ENCODE measurements at places on chromosomes 16 and 17.
A peak's percentile ranks its signal among the peaks of the same experiment; 100 is the strongest.

- peak; percentile 80 for DNase-seq
Observed at GRCh38 chr17:17391668-17392370, 85.0 kb upstream of the MED9 start.

GRCh38 chr17:27920569-27920968 is 27.4 kb upstream of the LYRM9 start:
- no peak for DNase-seq

- DNase-seq: peak; percentile 84
Observed at GRCh38 chr17:48678141-48678971, 44.0 kb downstream of the PRAC1 start.

GRCh38 chr16:73010150-73010676 is 37.7 kb downstream of the ZFHX3 start:
- DNase-seq: no peak

GRCh38 chr16:62059527-62059926 is 23.3 kb upstream of the CDH8 start:
- DNase-seq: no peak

DNA sequence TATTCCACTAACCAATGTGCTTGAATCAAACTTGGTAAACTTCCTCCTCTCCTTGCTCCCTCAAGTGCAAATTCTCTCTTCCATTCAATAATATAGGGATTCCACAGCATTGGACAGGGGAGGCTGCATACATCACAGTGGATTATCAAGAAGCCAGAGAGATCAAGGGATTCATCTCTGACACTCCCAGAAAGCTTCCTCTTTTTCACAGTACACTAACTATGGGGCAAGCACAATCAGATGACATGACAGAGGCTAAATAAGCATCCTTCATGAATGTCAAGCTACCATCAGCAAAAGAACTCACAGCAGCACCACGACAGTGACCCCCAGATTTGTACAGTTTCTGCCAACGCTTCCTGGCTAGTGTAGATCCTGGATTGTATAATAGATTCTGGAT is 178.4 kb upstream of the C17orf78 start:
- no peak for DNase-seq

- DNase-seq: no peak
Observed at GRCh38 chr17:47745037-47745380, 12.0 kb downstream of the TBX21 start.

- no peak for DNase-seq
Observed at GRCh38 chr16:35377142-35377541, 1917.7 kb downstream of the TP53TG3F start.

- no peak for DNase-seq
Observed at GRCh38 chr17:2279707-2280106, 23.9 kb downstream of the SMG6 start.

DNA sequence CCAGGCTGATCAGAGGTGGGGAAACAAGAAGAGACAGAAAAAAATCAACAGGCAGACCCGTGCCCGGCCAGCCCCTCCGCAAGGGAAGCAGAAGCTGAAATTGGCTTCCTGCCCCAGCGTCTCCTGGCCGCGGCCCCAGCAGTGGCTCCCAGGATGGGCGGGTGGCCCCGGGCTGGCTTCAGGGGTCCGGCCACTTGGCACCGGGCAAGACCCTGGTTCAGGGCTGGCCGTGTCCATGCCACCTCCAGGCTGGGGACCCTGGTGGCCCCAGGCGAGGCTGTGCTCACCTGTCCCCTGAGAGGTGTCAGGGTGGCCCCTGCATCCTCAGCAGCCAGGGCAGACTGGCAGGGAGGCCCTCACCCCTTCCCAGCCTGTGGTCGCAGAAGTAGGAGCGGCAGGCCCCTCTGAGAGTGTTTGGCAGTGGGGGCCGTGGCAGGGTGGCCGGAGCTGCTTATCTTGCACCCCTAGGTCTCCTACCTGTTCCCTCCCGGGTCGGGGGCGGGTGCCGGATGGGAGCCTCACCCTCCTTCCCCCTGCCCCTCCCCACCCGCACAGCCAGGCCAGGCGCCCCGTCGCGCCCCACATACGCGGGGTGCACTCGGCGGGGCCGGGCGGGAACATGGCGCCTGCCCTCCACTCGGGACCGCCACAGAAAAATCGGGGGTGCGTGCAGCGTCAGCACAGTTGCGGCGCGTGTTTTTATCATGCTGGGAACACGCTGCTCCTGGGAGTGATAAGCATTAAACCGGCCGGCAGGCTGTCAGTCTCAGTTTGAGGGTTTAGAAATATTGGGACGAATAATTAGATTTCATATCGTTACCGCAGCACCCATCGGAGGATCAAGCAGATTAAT is 46.7 kb upstream of the ZC3H18 start:
- no peak for DNase-seq

DNA sequence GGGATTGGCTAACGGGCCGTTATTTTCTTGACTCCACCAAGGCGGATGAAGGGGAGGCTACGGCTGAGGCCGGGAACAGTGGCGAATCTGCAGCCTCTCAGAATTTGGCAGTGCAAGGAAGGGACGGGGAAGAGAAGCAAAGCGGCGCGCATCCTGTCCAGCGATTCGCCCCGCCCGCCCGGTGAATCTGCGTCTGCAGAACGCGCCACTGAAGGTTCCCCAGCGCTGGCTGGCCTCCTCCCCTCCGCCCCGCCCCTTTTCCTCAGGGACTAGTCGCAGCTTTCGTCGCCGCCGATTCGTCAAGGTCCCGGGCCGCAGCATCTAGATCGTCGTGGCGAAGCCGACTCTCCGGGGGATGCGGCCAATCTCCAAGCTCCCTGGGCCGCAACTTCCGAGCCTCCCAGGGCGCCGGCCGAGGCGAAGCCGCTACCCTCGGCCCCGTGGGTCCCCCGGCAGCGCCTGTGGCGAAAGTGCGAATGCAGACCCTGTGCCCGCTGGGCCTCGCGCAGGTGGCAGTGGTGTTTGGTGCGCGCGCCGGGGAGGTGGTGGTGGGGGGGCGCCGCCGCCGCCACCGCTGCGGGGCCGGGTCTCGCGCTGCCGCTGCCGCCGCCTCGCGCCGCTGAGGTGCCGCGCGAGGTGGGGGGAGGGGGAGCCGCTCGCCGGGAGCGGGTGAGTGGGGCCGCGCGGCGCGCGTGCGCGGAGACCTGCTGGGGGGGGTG is at the start of gene SETD1A:
Gene SETD1A, plus strand, starts transcription at position 299 of the 719 bp plus-strand sequence. CDS start 978 bp downstream, outside the sequence.
- DNase-seq: peak; percentile 99

- DNase-seq: no peak
Observed at GRCh38 chr17:33204156-33204555, 88.9 kb downstream of the ASIC2 start.

DNA sequence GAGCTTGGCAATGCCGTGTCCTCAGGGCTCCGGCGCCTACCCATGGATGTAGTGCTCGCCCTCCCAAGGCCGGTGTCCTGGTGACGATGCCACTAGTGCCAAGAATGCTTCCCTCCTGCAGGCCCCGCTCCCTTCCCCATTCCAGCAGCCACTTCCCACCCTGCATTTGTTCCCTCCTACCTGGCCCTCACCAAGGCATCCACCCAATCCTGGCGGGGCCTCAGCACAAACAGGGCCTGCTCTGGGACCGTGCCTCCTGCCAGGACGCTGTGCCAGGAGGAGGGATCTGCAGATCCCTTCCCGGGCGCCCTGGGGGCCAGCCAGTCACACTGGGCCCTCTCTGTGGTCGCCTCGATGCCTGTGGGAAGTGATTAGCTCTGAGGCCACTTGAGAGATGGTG is 25.1 kb downstream of the ABR start:
- DNase-seq: no peak

- DNase-seq: no peak
Observed at GRCh38 chr17:65966072-65966695, 225.7 kb downstream of the CEP112 start.

- no peak for DNase-seq
Observed at GRCh38 chr17:28733346-28733745, 4.8 kb downstream of the NEK8 start.

DNA sequence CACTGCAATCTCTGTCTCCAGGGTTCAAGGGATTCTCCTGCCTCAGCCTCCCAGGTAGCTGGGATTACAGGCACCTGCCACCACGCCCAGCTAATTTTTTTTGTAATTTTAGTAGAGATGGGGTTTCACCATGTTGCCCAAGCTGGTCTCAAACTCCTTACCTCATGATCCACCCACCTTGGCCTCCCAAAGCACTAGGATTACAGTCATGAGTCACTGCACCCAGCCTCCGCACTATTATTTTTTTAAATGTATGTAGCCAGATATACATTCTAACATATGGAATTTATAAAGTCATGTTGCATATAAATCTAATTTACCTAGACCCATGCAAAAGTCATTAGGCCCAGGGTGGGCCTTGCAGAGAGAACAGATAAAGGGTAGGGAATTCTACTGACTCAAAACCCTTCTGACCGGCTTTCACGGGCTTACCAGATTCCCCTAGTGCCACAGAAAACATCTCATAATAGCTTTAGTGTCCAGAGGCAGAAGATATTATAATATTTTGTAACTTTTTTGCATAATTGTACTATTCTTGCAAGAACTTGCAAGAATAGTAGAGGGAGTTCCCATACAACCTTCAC is 20.5 kb upstream of the HELZ start:
- no peak for DNase-seq

DNA sequence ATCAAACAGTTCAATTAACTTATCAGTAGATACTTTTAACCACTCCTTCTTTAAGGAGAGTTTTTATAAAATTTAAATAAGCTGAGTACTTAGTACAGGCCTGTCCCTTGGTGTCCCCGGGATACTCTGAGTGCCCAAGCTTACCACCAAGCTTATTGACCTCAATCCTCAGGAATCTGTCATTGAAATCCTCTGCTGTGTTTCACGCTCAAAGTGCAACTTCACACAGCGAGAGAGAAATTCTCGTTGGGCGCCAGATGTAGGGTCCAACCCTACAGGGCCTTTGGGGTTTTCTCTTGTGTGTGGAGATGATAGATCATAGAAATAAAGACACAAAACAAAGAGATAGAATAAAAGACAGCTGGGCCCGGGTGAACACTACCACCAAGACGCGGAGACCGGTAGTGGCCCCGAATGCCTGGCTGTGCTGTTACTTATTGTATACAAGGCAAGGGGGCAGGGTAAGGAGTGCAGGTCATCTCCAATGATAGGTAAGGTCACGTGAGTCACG is 65.3 kb upstream of the ARL4D start:
- no peak for DNase-seq

DNA sequence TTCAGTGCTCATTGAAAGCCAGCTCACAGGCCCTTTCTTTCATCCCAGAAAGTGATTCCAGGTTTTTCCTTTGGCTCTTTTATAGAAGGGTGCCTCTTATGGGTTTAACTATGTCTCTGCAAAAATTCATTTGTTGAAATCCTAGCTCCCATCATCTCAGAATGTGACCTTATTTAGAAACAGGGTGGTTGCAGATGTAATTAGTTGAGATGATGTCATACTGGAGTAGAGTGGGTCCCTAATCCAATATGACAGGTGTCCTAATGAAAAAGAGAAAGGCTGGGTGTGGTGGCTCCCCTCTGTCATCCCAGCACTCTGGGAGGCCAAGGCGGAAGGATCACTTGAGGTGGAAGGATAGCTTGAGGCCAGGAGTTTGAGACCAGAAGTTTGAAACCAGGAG is 64.2 kb upstream of the FAM20A start:
- DNase-seq: no peak

- no peak for DNase-seq
Observed at GRCh38 chr17:80284631-80285030, 24.0 kb downstream of the RNF213 start.

GRCh38 chr16:15972046-15972868 is 22.8 kb downstream of the ABCC1 start:
- DNase-seq: no peak

GRCh38 chr17:17080781-17081180 is 38.5 kb downstream of the MPRIP start:
- no peak for DNase-seq

GRCh38 chr17:48800626-48801217 is 16.3 kb downstream of the TTLL6 start:
- DNase-seq: no peak

- no peak for DNase-seq
Observed at GRCh38 chr17:1713878-1714426, 3.8 kb upstream of the TLCD2 start.

DNA sequence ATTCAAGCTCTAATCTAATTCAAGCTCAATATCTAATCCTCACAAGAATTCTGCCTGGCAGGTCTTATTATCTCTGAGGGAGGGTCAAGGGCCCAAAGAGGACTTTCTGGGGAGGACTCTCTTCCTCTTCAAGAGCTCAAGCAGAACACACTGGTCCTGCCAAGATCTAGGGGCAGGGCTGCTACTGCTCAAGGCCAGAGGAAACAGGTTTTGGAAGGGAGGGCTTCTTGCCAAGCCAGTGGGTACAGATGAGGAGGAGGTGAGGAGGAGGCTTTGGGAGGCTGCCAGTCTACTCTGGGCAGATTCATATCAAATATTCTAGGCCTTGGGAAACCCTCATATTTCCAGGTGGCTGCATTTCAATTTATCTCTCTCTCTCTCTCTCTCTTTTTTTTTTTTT is 51.8 kb upstream of the IL34 start:
- no peak for DNase-seq

- no peak for DNase-seq
Observed at GRCh38 chr16:7849841-7850240, 517.2 kb downstream of the RBFOX1 start.

DNA sequence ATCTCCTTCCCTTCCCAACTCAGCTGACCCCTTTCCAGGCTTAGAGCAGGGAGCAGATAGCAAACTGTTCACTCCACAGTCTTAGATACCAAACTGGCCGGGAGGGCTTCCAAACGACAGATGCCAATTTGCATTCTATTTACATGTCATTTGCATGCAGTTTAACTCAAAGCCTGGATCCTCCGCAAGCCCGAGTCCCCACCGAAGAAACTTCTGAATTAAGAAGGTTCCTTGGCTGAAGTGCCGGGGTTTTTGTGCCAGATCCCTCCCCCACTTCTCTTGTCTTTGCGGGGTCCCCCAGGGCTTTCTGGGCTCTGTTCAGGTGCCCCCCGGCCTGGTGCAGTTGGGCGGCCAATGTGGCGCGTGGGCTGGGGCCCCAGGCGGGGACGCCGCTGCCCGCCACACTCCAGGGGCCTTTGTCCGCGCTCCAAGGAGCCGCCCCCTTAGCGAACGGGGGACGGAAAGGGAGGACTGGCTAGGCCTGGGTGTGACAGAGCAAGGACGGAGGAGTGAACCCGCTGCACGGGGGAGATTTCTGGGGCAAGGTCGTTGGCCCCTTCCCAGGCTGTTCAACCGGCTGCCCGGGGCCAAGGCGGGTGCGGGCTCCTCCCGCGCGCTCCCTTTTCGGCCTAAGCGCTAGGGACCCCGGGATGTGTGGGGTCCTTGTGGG is 1.2 kb downstream of the GPRC5B start:
- peak; percentile 10 for DNase-seq

- DNase-seq: no peak
Observed at GRCh38 chr17:71413935-71414334, 706.9 kb upstream of the SOX9 start.

DNA sequence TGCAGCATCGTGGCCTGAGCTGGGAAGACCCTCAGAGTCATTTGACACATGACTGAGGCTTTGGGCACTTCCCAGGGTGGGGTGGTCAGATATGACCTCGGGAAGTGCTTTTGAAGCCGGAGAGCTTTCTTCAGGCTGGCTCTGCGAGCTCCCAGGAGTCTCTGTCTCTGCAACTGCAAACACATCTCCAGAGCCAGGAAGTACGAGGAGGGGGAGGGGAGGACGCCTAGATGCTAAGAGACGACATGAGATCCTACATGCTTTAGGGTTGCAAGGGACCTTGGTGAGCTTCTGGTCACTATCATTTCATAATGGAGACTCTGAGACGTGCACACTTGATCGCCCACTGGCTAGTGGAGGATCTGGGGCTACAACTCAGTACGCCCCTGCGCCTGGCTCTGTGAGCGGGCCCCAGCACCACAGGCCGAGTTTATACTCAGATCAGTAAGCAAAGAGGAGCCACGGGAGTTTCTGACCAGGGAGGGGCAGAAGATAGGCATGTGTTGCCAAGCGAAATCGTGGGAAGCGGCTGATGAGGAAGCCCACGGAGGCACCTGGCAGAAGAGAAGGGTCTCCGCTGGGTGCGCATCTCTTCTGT is 527 bp upstream of the MGAT5B start:
- DNase-seq: peak; percentile 15

Data from activated CD4-positive, alpha-beta T cell treated with anti-CD3 and anti-CD28 coated beads for 36 hours (primary cell).